ENCODE measurements at places on chromosomes 5 and 9.

DNA sequence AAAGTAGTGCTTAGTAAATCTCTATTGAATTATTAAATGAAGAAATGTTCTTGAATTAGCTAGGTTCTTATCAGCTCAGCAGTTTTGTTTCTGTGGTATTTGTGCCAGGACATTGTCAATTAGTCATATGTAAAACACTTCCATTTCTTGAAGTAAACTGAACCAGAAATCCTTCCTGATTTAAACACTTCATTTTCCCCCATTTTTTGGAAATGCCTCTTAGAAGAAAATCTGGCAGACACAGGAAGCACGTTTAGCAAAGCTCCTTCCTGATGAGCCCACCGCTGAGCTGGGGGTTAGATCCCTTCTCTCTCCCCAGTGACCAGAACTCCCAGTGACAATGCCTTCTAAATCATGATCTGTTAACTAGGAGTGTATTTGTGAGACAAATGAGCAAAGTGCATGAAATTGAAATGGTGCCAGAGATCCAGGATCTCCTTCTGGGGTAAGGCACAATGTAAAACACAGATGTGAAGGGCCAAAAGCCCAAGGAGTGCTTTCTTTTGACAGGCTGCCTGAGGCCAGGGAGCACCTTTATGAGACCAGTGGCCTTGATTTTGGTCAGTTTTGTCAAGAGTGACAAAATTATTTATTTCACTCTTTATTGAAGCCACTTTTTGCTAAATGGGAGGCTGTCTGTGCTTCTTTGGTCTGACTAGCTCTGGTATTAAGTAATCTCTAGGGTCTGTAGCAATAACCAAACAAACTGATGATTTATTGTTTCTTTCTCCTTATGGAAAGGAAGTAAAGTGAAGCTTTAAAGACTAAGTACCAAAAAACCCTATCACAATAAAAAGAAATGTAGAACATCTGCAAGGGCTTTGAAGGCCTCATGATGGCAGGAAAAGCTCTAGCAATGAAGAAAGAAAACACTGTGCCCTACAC lies 25.5 kb upstream of the RUSC2 start:
- no peak for DNase-seq

GRCh38 chr9:18666348-18666747 lies 192.4 kb downstream of the ADAMTSL1 start:
- no peak for DNase-seq

DNA sequence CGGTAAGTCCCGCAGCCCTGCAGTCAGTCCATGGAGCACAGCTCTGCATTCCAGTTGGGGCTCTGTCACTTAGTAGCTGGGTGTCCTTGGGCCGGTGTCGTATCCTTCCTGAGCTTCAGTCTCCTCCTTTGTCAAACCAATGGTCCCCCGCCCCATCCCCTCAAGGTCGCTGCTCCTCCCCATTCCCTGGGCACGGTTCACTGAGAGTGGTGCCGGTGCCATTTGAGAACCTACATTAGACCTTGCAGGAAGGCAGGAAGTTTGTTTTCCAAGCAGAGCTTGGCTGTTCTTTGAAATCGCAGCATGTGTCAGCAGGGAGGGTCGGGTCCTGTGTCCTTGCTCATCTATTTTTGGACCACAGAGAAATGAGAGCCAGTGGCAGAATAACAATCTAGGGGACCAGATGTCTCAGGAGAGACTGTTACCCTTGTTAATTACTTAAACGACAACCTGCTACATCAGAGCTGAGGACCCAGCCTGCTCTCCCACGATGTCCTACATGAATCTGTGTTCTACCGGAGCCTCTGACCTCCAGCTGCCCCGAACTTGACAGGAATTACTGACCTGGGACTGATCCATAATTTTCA lies 21.7 kb upstream of the BARHL1 start:
- DNase-seq, result no peak

- no peak for DNase-seq
Observed at GRCh38 chr9:108434036-108434435, 421.8 kb downstream of the ACTL7B start.

DNA sequence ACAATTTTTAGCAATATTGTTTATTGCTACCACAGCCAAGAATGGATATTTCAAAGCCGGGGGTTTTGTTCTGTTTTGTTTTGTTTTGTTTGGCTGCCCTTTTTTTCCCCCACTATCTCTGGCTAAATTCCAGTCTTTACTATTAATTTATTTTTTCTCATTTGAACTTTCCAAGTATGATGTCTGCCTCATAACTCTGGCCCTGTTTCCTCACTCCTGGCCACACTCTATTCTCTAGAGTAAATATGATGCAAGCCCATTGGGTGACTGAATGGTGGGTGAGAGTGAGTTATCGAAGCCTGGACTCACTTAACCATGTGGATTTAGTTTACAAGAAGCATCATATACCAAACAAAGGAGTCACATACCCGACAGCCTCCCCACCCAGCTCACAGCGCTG lies 41.9 kb downstream of the WDR36 start:
- no peak for DNase-seq
